ENCODE measurements at places on chromosomes 1 and 21.

GRCh38 chr1:94143173-94143808 lies 22.3 kb upstream of the ABCA4 start:
- DNase-seq = no peak

DNA sequence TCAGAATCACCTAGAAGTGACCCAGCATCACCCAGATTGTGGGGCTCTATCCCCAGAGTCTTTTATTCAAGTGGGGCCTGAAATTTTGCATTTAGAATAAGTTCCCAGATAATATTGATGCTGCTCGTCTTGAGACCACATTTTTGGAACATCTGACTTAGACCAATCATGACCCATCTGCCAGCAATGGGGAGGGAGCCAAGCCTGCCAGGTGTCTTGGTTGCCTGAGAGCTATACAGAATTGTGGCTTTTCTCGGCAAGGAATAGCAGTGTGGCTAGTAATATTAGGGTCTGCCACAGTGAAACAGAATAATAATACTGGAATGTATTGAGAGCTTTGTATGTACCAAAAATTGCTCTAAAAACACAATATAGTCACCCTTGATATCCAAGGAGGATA lies 31.1 kb upstream of the RGS8 start:
- DNase-seq = no peak

DNA sequence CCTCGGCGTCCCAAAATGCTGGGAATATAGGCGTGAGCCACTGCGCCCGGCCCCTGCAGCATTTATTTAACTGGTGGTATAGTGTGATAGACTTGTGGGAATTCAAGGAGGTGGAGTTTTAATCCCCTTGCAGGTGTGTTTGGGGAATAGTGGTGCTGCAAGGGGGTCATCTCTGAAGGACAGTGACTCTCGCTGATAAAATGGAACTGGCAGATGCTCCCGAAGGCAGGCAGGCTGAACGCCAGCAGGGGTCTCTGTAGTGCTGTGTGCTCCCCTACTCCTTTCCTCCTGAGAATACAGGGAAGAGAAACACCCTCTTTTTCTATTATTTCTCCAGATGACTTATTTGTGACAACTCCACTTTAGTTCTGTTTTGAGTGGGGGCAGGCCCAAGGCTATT lies 4.0 kb downstream of the OSCP1 start:
- DNase-seq = no peak

- no peak for DNase-seq
These were observed 730.9 kb upstream of the ADGRL2 start for GRCh38 chr1:81069856-81070255.

- DNase-seq = no peak
These were observed 9.8 kb downstream of the ACOT11 start for GRCh38 chr1:54557671-54558355.

DNA sequence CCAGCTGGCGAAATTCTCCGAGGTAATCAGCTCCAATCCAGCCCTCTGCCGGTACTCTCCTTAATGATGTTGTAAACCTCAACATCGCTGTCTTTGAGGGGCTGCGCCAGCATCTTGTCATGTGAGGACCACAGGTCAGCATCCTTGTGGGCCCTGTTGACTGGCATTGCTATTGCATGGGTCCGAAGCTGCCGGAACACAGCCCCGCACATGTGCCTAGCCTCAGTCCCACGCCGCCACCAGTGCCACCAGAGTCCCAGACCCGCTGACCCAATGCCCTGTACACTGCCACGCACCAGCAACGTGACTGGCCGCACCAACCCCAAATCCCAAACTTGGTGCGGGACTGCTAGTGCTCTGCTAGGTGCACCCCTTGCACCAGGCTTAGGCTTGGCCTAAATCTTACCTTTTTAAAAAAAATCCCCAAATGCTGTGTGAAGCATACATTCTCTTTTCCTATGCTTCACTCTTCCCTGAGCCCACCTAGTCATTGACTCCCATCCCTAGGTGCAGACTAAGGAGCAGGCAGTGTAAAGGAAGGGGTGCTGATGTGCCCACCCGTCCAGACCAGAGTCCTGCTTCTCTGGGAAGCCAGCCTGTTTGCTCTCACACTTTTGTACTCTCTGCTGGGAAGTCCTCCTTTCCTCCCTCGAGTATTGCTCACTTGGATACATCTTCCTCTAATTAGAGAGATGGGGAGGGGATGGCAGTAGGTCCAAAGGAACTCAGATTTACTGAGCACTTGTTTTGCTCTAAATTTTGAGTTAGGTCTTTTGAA lies 81.9 kb upstream of the ARTN start:
- DNase-seq = no peak

GRCh38 chr1:183806125-183806524 lies 1.2 kb downstream of the RGL1 start:
- no peak for DNase-seq

DNA sequence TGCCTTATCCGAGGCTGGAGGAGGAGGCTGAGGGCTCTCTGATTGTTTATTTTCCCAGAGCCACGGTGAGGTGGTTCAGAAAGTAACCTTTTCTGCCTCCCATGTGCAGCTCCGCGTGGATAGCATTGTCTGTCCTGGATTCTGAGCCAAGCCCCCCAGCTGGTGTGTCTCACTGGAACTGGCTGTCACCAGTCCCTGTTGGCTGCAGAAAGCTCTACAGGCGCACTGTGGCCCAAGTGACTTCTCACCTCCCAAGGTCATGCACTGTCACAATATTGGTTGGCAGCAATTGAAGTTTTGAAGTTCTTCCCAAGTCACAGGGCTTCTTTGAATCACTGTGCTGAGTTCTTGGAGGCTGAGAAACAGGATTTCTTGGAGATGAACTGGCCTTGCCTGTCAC lies 8.2 kb downstream of the BMP8A start:
- DNase-seq = no peak

GRCh38 chr21:17279663-17280062 lies 233.2 kb upstream of the CXADR start:
- no peak for DNase-seq

GRCh38 chr1:93559045-93559444 lies 111.1 kb downstream of the FNBP1L start:
- DNase-seq = no peak

GRCh38 chr1:92851729-92852128 lies 19.9 kb downstream of the RPL5 start:
- no peak for DNase-seq

DNA sequence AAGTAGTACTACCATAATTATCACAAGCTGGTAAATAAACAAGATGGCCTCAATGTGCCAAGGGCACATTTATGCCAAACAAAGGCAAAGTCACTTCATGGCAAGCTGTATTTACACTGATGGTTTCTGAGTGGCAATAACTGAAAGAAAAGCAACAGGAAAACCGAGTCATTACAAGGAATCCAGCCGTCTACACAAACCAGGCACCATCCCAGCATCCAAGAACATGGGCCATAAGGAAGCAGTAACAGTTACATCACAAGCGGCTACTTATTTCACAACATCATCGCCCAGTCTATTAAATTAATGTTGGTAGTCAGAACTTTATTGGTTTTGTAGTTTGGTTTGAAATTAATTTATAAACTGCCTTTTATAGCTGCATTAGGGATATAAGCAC lies 214.2 kb downstream of the RERE start:
- no peak for DNase-seq

DNA sequence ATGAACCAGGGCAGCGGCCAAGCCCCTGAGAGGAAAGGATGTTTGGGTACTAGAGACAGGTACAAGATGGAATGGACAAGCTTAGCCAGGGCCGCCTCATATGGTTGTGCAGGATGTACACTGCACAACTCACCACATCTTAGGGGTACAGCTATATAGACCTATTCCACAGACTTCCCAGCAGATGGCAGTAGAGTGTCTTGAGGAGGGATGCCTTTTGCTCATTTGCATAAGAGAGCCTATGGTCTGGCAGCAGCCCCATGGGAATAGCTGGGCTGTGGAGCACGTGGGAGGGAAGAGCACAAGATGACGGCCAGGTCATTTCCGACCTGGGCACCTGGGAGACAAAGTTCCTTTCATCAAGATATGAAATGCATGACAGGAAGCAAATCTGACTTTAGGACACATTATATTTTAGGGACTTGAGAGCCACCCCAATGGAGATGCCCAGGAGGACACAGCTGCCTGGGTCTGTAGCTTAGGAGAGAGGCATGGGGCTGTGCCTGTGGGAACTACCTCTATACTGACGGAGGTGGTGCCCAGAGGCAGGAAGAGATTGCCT lies 215.5 kb downstream of the KCNJ6 start:
- DNase-seq = peak; percentile 20

GRCh38 chr1:114107474-114108435 lies 45.9 kb downstream of the SYT6 start:
- no peak for DNase-seq

GRCh38 chr1:222021129-222021528 lies 279.2 kb upstream of the DUSP10 start:
- no peak for DNase-seq

DNA sequence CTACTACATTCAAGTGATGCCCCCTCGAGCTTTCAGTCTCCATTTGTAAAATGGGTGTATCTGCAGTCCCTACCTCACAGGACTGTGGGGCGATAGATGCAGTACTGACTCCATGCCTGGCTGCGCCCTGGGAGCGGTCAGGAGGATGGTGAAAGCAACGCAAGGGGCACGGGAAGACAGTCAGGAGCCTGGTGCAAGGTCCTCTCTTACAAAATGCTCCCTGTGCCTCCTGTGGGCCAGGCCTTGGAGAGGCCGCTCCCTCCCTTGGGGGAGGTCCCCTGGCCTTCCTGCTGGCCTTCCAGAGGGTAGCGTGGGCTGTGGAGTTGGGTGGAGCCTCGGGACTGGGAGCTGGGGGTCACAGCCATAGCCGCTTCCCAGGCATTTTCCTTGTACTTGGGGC lies 21.6 kb downstream of the FAM151A start:
- no peak for DNase-seq

- no peak for DNase-seq
These were observed 42.4 kb downstream of the KANK4 start for GRCh38 chr1:62276791-62277190.

- DNase-seq = no peak
These were observed 255.1 kb upstream of the RAB4A start for GRCh38 chr1:229015806-229016205.

GRCh38 chr1:185850366-185850765 lies 116.2 kb downstream of the HMCN1 start:
- DNase-seq = no peak

- DNase-seq = no peak
These were observed 3.4 kb upstream of the MARCKSL1 start for GRCh38 chr1:32339363-32339978.

DNA sequence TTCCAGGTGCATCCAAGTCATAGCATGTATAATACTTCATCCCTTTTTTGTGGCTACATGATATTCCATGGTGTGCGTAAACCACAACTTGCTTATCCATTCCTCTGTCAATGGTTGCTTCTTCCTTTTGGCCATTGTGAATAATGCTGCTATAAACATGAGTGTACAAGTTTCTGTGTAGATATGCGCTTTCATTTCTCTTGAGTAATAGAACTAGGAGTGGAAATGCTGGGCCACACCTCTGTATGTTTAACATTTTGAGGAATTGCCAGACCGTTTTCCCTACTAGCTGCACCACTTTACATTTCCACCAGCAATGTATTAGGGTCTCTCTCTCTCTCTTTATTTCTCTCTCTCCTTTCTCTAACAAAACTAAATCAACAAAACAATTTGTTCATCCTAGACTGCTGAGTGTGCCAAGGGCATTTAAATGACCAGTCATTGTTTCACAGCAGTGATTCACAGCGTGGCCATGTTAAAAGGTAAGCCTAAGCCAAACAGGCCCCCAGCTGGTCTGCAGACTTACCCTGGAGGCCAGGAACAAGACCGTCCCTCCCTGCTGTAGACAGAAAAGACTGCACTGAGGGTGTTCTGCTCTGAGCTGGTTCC lies 53.2 kb upstream of the LYST start:
- DNase-seq = no peak

- no peak for DNase-seq
These were observed 116.6 kb upstream of the PRDX6 start for GRCh38 chr1:173360487-173361063.

DNA sequence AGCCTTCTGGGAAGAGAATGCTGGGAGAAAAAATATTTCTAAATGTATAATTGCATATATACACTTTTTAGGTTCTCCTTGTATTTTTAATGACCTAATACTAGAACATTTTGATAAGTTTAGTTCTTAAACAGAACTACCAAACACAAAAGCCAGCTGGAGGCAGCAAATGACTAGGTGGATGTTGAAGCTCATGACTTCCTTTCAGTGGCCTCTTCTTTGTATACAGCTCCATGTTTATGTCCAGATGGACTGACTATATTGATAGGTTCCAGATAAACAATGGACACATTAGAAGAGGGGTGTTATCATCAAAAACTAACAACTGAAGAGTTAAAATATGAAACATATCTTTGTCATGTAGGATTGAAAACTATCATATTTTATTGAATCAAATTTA lies 52.5 kb downstream of the LRRC8D start:
- DNase-seq = no peak

GRCh38 chr1:104706631-104707147 lies 957.0 kb downstream of the AMY1C start:
- DNase-seq = no peak

DNA sequence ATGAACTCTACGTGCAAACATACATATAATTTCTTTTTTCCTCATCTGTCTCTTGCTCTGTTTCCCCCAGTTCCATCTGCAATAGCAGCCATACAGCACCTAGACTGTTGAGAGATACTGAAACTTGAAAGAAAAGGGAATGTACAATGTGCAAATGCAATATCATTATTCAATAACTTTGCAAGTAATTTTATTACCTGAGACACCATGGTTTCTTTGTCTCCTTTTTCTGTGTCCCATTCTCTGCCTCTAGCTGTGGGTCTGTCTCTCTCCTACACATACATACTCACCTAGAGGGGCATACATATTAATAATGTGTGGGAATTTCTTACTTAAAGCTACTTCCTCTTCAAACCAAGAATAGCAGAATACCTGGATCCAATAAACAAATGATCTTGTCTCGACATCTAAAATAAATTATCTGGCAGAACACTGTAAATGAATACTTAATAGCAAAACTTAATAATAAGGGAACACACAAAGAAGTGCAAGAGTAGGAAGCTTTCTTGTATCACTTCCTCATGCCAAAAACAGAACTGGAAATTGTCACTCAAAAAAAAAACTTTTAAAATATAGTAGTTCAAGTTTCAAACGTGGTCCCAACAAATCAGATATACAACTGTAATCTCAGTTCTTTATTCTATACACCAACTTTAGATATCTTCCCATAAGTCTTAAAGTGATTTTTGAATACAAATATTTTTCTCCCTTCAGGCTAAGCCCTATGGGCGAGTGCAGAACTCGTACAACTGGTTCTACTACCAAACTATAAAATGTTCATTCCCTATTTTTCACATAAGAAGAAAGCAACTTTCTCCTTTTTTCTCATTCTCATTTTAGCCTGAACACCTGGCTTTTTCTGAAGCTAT lies 194.6 kb downstream of the NRIP1 start:
- DNase-seq = no peak

GRCh38 chr1:14443164-14443787 lies 155.2 kb upstream of the KAZN start:
- no peak for DNase-seq

GRCh38 chr1:27622828-27623227 lies 12.2 kb downstream of the FGR start:
- no peak for DNase-seq

GRCh38 chr1:58809325-58810010 lies 25.6 kb upstream of the JUN start:
- DNase-seq = no peak

GRCh38 chr1:168972887-168973286 lies 133.6 kb upstream of the ATP1B1 start:
- DNase-seq = no peak

Data from CD4-positive, alpha-beta T cell treated with Interleukin-4 for 4 hours (primary cell).